EH (cell line): ENCODE measurements at places on chromosomes 6 and 20.

- DNase-seq: no peak
Measured at GRCh38 chr6:33841868-33842267, 38.1 kb upstream of the MLN start.

GRCh38 chr6:151847064-151847463 is 39.6 kb downstream of the ESR1 start:
- peak; percentile 60 for DNase-seq

DNA sequence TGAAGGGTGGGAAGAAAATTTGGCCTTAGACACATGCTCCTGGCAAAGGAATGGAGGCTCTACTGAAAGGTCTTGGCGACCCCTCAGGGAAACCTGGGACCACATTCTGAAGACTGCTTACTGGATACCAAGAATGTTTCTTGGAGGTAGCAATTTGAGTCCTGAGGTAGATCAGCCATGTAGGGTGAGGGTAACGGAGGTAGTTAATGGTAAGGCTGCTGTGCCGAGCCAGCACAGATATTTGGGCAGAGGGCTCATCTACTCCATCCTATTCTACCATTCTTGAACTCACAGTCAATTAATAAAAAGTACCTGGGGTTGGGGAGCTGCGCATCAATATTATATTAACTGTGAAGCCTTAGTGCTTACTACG is 401 bp upstream of the PHF3 start:
- DNase-seq: no peak

- DNase-seq: peak; percentile 65
Measured at GRCh38 chr6:57207141-57207540, 15.0 kb downstream of the RAB23 start.

DNA sequence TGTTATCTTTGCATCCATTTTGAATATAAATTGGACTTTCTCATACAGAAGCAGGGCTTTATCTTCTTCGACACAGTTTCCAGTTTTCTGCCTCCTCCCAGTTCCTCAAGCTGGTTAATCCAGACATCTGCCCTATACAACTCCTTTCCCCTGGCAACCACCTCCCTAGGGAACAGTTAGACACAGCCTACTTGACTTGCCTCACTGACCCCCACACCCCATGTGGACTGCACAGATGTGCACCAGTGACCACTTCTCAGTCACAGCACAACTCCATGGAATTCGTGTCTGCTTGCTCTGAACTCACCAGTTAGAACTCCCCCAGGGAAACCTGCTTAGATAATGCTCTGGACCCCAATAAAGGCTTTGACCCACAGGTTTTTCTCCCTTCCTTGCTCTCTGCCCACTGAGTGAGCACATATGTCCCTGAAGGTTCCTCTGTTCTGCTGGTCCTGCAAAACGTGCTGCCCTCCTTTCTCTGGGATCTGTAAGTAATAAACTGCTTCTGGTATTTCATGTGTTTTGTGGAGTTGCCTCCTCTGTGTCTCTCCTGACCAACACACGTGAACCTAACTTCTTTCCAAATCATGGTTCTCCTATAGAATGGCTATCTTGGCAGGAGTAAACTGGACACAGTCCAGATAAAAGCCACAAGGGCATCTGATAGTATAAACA is 351.2 kb downstream of the CD83 start:
- no peak for DNase-seq

- DNase-seq: no peak
Measured at GRCh38 chr20:50170549-50171220, 17.2 kb upstream of the PEDS1 start.

DNA sequence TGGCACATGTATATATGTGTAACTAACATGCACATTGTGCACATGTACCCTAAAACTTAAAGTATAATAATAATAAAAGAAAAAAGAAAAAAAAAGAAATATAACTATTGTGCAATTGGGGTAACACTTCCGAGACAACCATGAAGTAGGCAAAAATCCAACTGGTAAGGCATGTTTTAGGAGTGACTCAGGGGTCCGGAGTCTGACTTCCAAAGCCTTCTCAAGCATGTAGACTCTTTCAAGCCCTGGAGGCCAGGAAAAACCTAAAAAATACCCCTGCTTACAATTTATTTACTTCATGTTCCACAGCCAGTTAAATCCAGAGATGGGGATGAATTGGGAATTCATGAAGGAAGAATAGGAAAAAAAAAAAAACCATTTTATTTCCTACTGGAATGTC is 161.3 kb upstream of the PHACTR1 start:
- peak; percentile 92 for DNase-seq

DNA sequence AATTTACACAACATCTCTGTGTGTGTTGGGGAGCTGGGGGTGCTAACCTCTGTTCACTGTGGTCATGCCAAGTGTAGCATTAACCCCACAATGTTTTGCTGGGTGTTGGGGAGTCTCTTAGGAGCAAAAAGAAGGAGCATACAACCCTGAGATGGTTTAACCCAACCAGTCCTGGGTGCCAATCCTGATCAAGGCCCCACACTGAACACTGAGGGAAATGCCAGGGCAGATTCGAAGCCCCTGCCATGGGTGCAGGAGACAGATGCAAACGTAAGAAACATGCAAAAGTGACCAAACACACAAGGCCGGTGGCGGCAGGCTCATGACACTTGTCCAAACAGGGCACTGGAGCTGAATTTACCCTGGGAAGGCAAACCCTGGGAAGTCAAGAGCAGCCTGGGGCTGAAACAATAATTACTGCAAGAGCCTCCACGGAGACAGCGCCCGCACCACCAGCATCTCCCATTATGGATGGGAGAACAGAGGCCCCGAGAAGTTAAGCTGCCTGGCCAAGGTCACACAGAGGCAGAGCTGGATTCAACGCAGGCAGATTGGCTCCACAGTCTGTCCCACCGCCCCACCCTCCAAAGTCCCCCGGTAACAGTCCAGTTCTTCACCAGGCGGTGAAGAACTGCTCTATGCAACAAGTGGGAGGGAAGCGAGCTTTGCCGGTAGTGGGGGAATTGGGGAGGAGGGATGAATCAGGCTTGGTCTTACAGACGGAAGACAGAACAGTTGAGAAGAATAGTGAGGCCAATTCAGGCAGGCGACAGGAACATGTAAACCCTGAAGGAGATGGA is 8.5 kb downstream of the ACSS1 start:
- DNase-seq: no peak

GRCh38 chr6:157533048-157533871 is 152.3 kb downstream of the ZDHHC14 start:
- DNase-seq: no peak

GRCh38 chr6:43903739-43904290 is 133.8 kb downstream of the VEGFA start:
- no peak for DNase-seq

DNA sequence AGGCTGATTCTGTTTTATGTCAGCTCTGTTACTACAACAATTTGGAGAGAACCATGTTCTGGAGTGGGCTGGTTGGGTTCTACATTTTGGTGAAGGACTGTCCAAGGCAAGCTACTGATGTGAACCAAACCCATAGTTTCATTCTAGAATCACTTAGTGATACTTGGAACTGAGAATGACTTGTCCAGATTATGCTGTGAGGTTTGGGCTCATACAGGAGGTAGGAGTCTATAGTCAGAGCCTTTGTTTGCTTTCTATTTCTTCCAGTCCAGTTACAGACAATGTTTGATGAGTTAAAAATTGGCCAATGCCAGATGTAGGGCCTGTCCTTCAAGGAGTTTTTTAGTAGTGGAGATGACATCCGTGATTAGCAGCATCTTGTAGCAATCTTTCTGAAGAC is 97.9 kb downstream of the LRRC1 start:
- DNase-seq: no peak

- peak; percentile 72 for DNase-seq
Measured at GRCh38 chr6:110708295-110708950, 106.8 kb downstream of the CDK19 start.

- DNase-seq: no peak
Measured at GRCh38 chr6:143934867-143935266, 70.6 kb downstream of the ZC2HC1B start.

DNA sequence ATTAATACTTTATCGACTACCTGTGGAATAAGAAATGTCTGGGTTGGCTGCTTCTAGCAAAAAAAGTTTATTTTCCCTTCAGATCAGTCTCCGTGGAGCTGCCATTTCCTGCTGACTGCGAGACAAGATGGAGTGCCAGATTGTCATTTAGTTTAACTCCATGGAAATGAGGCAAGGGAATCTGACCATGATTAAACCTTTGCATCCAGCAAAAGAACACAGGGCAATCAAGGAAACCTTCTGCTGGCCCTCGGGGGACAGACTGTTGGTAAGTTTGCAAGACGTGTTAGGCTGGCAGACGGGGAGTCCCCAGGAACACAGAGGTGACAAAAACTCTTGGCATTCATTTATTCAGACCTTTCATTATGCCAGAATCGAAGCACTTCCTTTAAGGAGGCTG is 52.2 kb upstream of the SPACA1 start:
- no peak for DNase-seq

GRCh38 chr20:60631585-60632287 is 620.3 kb upstream of the CDH4 start:
- DNase-seq: no peak

- DNase-seq: peak; percentile 32
Measured at GRCh38 chr6:169096388-169096787, 157.3 kb downstream of the THBS2 start.

DNA sequence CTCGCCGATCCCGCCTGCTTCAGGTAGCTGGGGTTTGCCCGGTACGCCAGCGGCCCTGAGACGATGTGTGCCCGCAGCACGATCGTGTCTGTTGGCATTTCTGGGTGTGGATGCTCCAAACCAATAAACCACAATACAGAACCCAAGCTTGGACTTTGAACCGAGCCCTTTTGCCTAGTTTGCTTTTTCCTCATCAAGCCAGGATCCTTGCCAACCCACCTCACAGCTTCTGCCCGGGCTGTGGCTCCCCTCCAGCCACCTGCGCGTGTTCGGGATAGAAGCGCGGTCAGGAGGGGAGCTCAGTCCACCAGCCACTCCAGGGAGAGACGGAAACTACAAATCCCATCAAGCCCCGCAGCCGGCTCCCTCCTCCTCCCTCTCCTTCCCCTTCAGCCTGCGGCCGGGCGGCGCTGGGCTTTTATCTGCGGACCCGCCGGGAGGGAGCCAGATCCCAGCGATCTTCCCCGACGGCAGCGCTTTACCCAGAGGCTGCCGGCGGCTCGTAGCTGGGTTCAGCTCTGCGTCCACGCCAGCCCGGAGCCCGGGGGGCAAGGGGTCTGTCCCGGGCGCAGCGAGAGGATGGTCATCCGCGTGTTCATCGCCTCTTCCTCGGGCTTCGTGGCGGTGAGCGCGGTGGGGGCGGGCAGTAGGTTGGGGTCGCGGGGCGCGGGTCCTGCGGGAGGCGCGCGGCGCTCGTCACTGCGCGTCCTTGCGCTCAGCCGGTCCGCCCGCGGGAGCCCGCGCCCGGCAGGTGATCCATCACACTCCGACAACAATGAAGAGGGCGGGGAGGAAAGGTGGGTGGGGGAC is at the start of gene SH3BGRL2:
TSS of gene SH3BGRL2 (plus strand) at position 447 of the 810 bp plus-strand sequence. CDS start at position 580, 133 bp downstream.
- peak; percentile 58 for DNase-seq

GRCh38 chr20:54219751-54220426 is 12.0 kb downstream of the PFDN4 start:
- DNase-seq: peak; percentile 56

DNA sequence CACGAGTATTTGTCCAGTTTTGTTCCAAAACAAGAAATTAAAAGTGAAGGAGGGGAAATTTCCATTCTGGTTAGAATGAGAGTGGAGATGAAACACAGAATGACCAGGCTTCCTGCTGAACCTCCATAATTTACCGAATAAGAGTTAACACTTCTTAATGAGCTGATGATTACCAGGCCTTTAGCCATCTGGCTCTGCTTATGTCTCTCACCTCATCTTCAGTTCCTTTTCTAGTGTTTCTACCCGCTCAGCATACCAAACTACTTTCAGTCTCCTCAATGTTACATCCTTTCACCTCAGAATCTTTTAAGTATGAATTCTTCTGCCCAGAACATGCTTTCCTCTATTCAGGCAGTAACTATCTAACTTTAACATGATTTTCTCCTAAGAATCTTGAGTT is 209.0 kb upstream of the RSPO3 start:
- no peak for DNase-seq

GRCh38 chr6:135256866-135257265 is 75.8 kb downstream of the MYB start:
- no peak for DNase-seq

GRCh38 chr6:126376682-126377081 is 36.8 kb downstream of the CENPW start:
- DNase-seq: no peak

- no peak for DNase-seq
Measured at GRCh38 chr6:155221086-155221485, 42.7 kb upstream of the CLDN20 start.

GRCh38 chr6:169804427-169804826 is 53.0 kb downstream of the ERMARD start:
- no peak for DNase-seq

DNA sequence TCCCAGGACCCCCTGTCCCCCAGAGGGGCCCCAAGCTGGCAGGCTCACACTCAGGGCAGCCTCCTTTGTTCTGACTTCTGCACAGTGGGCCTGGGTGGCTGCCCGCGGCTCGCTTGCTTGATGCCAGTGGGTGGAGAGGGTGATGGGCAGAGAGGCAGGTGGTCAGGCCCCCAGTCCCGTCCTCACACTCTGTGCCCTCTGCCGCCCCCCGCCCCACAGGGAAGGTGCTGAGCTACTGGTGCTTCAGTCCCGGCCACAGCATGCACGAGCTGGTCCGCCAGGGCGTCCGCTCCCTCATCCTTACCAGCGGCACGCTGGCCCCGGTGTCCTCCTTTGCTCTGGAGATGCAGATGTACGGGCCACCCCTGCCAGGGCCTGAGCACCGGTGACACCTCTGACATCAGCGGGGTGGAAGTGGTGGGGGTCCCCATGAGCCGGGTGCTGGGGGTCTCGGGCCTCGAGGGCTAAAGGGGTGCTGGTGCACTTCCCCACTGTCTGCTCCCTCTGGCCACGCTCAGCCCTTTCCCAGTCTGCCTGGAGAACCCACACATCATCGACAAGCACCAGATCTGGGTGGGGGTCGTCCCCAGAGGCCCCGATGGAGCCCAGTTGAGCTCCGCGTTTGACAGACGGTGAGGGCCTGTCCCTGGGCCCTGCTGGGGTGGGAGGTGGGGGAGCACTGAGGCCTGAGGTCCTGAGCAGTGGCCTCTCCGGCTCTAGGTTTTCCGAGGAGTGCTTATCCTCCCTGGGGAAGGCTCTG is 8.9 kb upstream of the TNFRSF6B start:
- no peak for DNase-seq

- DNase-seq: peak; percentile 74
Measured at GRCh38 chr20:51565298-51566144, 23.0 kb upstream of the NFATC2 start.

DNA sequence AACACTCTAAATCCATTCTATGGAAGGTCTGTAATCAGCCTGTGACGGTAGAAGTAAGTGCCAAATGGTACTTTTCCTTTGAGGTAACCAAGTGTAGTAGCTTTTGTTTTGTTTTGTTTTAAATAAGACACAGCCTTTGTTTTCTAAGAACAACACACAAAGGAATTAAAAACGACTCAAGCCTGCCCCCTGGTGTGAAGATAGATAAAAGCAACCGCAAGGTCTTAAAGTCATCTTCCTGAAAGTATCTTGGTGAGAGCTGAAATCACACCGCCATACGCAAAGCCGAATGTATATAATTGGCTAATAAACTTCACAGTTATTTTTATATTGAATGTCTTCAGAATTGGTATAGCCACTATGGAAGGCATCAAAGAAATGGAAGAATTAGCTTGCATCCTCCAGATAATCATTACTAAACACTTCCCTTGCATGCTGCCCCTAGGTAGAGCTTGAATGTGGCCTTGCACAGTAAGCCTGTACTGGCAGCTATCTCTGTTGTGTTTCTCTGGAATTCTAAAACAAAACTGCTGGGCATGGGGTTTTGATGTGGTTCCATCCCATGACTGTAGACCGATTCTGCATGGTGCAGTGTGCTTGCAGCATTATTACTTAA is 95.6 kb downstream of the LAMP5 start:
- peak; percentile 68 for DNase-seq
